Right atrium auricular region (tissue), 2 donors: ENCODE measurements at places on chromosomes 6 and 20.

- H3K36me3 ChIP-seq: no peaks in the 10 kb centered on the region
- no peaks in the 10 kb centered on the region for H3K27me3 ChIP-seq
- no peak overlapping the region for H3K4me3 ChIP-seq
Measured at GRCh38 chr6:140846503-140847261, 1286.0 kb upstream of the GJE1 start.

- no peak for DNase-seq
- no peaks in the 10 kb centered on the region for H3K36me3 ChIP-seq
- H3K4me1 ChIP-seq: no peaks in the 10 kb centered on the region
- no peak overlapping the region for H3K4me3 ChIP-seq
- H3K27me3 ChIP-seq: no peaks in the 10 kb centered on the region
Measured at GRCh38 chr6:122751326-122751725, 28.2 kb upstream of the FABP7 start.

DNA sequence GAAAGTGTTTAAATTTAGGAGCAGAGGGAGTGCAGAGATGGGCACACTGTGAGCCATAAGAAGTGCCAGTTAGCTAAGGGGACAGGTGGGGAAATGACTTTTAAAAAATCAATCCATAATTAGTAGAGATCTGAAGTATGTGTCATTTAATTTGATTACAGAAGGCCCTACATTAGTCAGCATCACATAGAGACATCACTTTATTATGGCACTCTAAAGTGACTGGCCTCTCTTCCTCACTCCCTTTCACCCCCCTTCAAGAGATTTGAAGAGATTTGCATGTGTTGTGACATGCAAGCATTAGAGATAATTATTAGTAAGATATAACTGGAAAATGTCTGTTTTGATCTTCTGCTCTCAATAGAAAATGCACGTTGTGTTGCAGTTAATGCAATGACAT is 86.7 kb downstream of the SLX4IP start:
- H3K4me1 ChIP-seq: no peaks in the 10 kb centered on the region
- H3K27me3 ChIP-seq: no peaks in the 10 kb centered on the region
- no peak for DNase-seq
- H3K27ac ChIP-seq: no peak overlapping the region
- H3K36me3 ChIP-seq: no peaks in the 10 kb centered on the region

DNA sequence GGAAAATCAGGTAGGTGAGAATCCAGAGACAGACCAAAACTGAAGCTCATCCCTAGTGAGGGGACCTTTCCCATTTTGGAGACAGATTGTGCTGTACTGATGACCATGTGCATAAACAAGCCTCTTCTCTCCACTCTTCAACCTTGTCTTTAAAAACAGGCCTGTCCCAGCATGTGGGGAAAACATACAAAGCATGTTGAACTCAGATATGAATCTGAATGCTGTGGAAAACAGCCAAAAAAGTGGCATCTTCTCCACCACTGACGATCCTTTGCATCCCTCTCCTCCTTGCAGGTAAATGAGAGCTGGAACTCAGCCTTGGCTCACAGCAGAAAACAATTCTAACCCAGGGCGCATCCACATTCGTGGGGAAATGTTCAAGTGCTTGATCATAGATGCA is 123.7 kb upstream of the FOXQ1 start:
- DNase-seq: no peak
- no peaks in the 10 kb centered on the region for H3K4me1 ChIP-seq
- H3K27me3 ChIP-seq: no peaks in the 10 kb centered on the region
- H3K27ac ChIP-seq: no peak overlapping the region
- H3K4me3 ChIP-seq: no peak overlapping the region

DNA sequence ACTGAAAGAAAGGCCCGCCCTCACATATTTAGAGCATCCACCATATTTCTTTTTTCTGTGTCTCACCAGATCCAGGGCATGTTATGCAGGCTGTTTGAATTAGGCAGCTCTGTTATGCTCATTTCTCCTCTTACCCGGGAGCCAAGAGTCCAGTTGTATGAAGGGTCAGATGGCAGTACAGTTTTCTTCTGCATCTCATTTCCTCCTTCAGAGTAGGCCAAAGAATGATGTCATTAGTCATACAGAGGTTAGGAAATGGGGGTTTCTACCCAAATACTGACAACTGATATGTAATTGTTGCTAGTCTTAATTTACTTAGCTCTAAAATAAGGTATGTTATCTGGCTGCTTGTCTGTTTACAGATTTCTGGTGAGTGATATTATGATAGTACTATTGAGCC is 130.8 kb downstream of the SOBP start:
- H3K4me1 ChIP-seq: no peaks in the 10 kb centered on the region
- H3K36me3 ChIP-seq: no peaks in the 10 kb centered on the region
- no peaks in the 10 kb centered on the region for H3K27me3 ChIP-seq
- H3K27ac ChIP-seq: no peak overlapping the region
- H3K4me3 ChIP-seq: no peak overlapping the region

DNA sequence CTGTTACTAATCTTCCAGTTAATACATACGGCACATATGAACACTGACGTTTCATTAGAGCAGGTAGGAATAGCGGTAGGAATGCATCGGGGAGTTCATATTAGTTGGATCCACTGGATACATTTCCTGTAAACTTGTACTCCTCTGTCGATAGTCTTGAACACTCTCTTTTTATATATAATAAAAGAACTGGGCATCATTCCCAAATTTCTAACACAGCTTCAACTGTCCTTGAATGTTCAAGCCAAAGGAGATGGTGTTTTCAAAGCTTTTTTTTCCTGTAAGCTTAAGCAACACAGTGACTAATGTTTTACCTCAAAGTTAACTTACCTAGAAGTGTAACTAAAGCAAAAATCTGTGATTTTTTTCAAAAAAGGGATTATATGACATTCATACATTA is 195.3 kb downstream of the UTRN start:
- H3K4me3 ChIP-seq: no peak overlapping the region
- no peak for DNase-seq
- no peaks in the 10 kb centered on the region for H3K27me3 ChIP-seq
- H3K36me3 ChIP-seq: peaks cover 16% of the 10 kb centered on the region

DNA sequence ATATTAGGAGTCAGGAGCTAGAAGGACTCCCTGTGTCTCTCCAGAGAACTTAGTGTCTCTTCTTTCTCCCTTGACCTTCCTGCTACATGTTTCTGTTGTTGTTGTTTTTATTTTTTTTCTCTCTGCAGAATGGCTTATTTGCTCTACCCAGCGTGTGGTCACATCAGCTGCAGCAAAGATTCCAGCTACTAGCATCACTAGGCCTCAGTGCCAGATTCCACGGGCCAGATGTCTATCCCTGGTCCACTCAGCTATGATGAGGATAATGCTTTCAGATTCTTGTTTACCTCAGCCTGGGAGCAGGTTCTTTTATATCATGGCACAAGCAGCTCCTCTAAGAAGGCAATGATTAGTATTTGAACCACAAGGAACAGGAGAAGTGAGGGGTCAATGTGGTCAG is 110.0 kb downstream of the PLCB1 start:
- no peaks in the 10 kb centered on the region for H3K36me3 ChIP-seq
- H3K4me1 ChIP-seq: no peaks in the 10 kb centered on the region
- DNase-seq: no peak
- no peaks in the 10 kb centered on the region for H3K27me3 ChIP-seq
- H3K4me3 ChIP-seq: no peak overlapping the region

- no peaks in the 10 kb centered on the region for H3K27me3 ChIP-seq
- H3K4me1 ChIP-seq: no peaks in the 10 kb centered on the region
- H3K27ac ChIP-seq: no peak overlapping the region
Measured at GRCh38 chr6:129957941-129958898, 60.2 kb upstream of the L3MBTL3 start.

- no peak for DNase-seq
- H3K4me3 ChIP-seq: no peak overlapping the region
- H3K27ac ChIP-seq: no peak overlapping the region
Measured at GRCh38 chr6:73985891-73986290, 289.9 kb downstream of the CD109 start.

DNA sequence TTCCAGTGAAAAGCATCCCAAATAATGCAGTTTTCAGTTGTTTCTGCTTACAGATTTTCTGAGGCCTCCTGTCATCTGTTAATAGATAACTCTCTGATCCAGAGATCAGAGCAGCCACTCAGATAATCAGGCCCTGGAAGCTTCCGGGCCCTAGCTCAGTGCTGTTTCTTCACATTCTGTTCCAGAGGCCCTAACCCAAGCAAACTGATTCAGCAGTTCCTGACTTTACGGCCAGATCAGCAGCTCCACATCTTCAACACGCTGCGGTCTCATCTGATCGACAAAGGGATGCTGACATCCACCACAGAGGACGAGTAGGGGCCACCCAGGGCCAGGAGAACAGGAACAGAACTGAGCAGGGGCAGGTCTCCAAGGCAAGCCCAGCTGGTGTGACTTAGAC is 63.1 kb downstream of the CDS2 start:
- no peaks in the 10 kb centered on the region for H3K4me1 ChIP-seq
- peaks cover 64% of the 10 kb centered on the region for H3K36me3 ChIP-seq
- H3K27ac ChIP-seq: no peak overlapping the region
- H3K27me3 ChIP-seq: no peaks in the 10 kb centered on the region

DNA sequence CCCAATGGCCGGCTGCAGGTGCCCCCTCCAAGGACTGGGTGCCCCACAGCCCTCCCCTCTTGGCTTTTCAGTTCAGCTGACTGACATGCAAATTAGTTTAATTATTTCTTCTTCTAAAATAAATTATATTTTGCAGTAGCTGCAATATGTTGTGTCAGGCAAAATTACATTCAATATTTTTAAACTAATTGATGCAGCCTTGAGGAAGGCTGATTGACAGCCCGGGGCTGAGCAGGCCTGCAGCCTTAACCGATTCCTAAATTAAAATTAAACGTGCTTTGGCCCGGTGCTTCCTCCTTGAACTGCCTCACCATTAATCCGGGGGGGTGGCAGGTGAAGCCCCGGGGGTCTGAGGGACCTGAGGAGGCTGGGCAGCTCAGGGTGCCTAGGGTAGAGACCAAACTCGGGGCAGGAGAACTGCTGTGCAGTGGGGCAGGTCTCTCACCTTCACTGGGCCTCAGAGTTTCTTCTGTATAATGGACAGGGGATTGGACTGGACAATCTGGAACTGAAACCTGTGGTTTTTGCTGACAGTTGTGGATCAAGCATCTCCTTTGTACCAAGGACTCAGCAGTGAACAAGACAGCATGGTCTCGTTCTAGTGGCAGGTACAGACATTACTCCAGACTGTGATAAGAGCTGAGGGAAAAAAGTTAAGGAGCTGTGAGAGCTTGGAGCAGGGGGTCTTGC is 72.5 kb downstream of the CD40 start:
- H3K27me3 ChIP-seq: no peaks in the 10 kb centered on the region
- H3K4me1 ChIP-seq: peaks cover 4% of the 10 kb centered on the region
- H3K27ac ChIP-seq: no peak overlapping the region
- no peak overlapping the region for H3K4me3 ChIP-seq
- DNase-seq: no peak
- no peaks in the 10 kb centered on the region for H3K36me3 ChIP-seq

GRCh38 chr20:51204051-51204715 is 181.3 kb upstream of the KCNG1 start:
- no peaks in the 10 kb centered on the region for H3K4me1 ChIP-seq
- no peaks in the 10 kb centered on the region for H3K27me3 ChIP-seq
- no peak for DNase-seq
- no peak overlapping the region for H3K4me3 ChIP-seq
- H3K36me3 ChIP-seq: no peaks in the 10 kb centered on the region

- no peaks in the 10 kb centered on the region for H3K4me1 ChIP-seq
- no peaks in the 10 kb centered on the region for H3K27me3 ChIP-seq
- DNase-seq: no peak
- no peak overlapping the region for H3K27ac ChIP-seq
Measured at GRCh38 chr20:60486315-60486714, 528.1 kb downstream of the CDH26 start.

- no peaks in the 10 kb centered on the region for H3K4me1 ChIP-seq
- no peaks in the 10 kb centered on the region for H3K27me3 ChIP-seq
Measured at GRCh38 chr6:16654701-16655100, 106.6 kb downstream of the ATXN1 start.

GRCh38 chr20:37298190-37298939 is 8.9 kb downstream of the MANBAL start:
- DNase-seq: no peak
- no peak overlapping the region for H3K27ac ChIP-seq
- H3K27me3 ChIP-seq: no peaks in the 10 kb centered on the region
- no peaks in the 10 kb centered on the region for H3K4me1 ChIP-seq

DNA sequence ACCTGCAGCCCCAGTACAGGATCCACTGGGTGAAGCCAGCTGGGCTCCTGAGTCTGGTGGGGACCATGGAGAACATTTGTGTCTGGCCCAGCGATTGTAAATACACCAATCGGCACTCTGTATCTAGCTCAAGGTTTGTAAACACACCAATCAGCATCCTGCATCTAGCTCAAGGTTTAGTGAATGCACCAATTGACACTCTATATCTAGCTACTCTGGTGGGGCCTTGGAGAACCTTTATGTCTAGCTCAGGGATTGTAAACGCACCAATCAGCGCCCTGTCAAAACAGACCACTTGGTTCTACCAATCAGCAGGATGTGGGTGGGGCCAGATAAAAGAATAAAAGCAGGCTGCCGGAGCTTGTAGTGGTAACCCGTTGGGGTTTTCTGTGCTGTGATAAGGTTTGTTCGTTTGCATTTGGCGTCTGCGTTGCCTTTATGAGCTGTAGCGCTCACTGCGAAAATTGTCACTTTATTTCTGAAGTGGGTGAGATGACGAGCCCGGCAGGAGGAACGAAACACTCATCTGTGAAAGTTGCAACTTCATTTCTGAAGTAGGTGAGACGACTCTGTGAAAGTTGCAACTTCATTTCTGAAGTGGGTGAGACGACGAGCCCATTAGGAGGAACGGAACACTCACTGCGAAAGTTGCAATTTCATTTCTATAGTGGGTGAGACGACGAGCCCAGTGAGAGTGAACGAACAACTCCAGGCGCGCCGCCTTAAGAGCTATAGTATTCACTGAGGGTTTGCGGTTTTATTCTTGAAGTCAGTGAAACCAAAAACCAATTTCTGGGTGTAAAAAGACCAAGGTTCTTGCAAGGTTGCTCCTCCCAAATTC is 31.1 kb downstream of the SERPINB6 start:
- no peak overlapping the region for H3K4me3 ChIP-seq
- H3K36me3 ChIP-seq: no peaks in the 10 kb centered on the region
- H3K27me3 ChIP-seq: no peaks in the 10 kb centered on the region
- peaks cover 40% of the 10 kb centered on the region for H3K4me1 ChIP-seq
- H3K27ac ChIP-seq: peak overlapping the region; percentile 82

DNA sequence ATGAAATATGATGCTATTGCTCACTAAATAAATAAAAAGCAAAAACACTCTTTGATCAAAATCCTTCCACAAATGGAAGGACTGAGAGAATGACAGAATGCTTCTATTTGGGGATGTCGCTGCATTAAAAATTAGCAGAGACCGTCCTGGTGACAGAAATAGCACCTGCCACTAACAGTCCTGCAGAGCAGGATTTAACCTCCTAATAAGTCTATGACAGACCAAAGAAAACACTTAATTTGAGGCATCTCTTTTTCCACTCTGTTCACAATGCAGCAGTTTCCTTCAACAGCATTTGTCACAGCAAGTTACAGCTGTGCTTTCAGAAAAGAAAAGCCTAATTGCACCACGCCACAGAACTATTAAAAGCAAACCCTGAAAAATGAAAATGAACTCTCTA is 140.6 kb upstream of the BEND6 start:
- no peak overlapping the region for H3K4me3 ChIP-seq
- H3K27me3 ChIP-seq: no peaks in the 10 kb centered on the region
- no peaks in the 10 kb centered on the region for H3K36me3 ChIP-seq
- no peaks in the 10 kb centered on the region for H3K4me1 ChIP-seq
- peak overlapping the region; percentile 86 for H3K27ac ChIP-seq
